Effector memory CD4-positive, alpha-beta T cell (primary cell): ENCODE measurements at places on chromosomes 3 and 15.

- no peak for DNase-seq
These were observed 78.5 kb upstream of the CHD2 start for GRCh38 chr15:92821491-92822116.

- no peak for DNase-seq
These were observed 178.0 kb upstream of the UMPS start for GRCh38 chr3:124552224-124552623.

DNA sequence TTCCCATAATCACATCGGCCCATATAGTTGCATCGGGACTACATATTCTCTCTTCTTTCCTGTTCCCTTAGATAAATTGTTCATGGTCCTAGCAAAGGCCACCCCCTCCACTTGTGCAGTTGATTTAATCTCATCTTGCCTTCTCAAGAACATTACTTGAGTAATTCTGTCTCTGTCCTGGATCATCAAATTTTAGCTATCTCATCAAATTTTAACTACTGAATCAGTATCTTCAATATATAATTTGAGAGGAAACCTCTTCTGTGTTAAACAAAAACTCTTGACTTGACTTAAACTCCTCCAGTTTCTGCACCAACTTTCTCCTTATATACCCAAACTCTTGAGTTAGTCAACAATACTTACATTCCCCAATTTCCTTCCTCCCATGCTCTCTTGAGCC, 4.2 kb upstream of the PRR23B start:
- no peak for DNase-seq

DNA sequence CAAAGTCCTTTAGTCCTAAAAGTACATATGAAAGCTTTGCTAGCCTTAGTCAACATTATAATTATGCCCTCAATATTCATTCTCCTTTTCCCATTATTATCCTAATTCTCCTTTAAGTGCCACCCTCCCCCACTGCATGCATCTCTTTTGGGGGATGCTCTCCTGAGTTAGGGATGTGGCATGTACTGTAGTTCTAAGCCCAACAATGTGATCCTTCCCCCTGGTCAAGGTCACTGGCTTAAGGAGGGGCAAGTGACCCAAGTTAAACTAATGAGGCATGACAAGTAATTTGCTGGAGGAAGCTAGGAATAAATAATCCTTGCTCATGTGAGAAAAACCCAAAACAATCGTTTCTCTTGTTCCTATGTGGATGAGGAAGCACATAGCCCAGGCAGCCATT, 343.9 kb upstream of the SUCLG2 start:
- DNase-seq: no peak

DNA sequence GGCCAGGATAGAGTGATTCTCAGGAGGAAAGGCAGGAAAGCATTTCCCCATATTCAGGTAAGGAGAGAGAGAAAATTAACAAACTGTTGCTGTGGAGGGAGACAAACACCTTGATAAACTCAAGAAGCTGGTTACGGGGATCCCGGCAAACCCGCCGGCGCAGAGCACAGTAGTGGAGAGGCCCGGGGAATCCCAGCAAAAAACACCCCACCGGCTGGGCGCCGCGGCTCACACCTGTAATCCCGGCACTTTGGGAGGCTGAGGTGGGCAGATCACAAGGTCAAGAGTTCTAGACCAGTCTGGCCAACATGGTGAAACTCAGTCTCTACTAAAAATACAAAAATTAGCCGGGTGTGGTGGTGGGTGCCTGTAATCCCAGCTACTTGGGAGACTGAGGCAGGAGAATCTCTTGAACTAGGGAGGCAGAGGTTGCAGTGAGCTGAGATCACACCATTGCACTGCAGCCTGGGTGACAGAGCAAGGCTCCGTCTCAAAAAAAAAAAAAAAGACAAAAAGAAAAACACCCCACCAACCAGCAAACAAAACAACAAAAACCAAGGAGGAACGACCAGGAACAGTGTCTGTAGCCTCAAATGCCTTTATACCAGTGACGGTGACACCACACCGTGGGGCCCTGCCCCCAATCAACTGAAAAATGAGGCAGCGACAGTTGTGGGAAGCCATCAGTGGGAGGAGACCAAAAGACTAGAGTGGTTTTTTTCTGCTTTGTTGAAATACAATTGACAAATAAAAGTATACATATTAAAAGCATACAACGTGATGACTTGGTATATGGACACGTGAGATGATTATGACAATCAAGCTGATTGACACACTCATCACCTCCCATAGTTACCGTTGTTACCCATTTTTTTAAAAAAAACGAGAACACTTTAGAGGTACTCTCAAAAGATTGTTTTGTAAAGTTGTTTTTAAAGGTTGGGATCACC, 40.2 kb upstream of the IDH2 start:
- DNase-seq: peak; percentile 21

GRCh38 chr3:149216193-149216869, 5.3 kb downstream of the CP start:
- DNase-seq: no peak

DNA sequence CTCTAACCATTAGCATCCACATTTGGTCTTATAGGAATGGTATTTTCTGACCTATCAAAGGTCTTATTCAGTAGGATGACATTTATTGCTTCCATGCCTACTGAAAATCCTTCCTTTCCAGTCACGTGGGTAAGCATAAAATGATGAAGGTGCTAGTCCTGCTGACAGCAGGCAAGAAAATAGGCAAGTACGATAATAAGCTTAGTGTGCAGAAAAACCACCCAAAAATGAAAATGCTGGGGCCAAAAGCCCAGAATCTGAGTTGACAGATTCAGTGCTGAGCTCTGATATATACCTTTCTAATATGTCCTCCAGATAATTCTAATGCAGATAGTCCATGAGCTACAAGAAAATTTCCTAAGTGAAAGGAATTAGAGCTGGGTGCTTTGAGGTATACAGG, 194.8 kb downstream of the WDR72 start:
- DNase-seq: no peak

GRCh38 chr3:99659032-99659431, 20.6 kb downstream of the COL8A1 start:
- DNase-seq: no peak

GRCh38 chr3:54131890-54132289, 9.5 kb downstream of the CACNA2D3 start:
- DNase-seq: no peak

GRCh38 chr15:41292521-41292920, 39.9 kb downstream of the OIP5 start:
- no peak for DNase-seq

DNA sequence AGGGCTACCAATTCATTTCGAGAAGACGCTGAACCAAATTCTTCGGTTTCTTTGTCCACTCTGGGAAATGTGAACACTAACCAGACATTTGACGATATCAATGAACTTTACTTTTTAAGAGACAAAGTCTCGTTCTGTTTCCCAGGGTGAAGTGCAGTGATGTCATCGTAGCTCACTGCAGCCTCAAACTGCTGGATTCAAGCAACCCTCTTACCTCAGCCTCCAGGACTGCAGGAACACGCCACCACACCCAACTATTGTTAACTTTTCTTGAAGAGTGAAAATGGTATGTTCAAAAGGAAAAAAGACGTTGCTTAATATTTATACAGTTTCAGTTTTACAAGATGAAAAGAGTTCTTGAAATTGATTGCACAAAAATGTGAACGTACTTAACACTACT, 30.6 kb downstream of the MB21D2 start:
- DNase-seq: no peak
